Cerebellar nuclear complex (tissue), 1 donor: ENCODE measurements at places on chromosomes 11 and 22.

DNA sequence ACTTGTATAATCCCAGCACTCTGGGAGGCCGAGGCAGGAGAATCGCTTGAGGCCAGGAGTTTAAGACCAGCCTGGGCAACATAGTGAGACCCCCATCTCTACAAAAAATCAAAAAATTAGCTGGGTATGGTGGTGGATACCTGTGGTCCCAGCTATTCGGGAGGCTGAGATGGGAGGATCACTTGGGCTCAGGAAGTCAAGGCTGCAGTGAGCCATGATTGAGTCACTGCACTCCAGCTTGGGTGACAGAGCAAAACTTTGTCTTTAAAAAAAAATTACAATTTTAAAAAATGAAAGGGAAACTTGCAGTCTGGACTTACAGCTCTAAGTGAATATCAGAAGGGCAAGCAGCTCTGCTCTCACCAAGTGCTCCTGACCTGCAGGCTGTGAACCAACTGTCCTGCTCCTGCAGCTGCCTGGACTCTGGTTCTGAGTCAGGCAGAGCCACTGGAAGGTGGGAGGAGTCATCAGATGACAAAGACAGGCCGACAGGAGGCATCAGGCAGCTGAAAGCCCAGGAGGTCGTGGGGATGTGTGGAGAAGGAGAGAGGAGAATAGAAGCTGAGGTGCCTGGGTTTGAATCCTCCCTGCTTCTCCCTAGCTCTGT lies 9.6 kb downstream of the SMTNL1 start:
- no peak for DNase-seq

DNA sequence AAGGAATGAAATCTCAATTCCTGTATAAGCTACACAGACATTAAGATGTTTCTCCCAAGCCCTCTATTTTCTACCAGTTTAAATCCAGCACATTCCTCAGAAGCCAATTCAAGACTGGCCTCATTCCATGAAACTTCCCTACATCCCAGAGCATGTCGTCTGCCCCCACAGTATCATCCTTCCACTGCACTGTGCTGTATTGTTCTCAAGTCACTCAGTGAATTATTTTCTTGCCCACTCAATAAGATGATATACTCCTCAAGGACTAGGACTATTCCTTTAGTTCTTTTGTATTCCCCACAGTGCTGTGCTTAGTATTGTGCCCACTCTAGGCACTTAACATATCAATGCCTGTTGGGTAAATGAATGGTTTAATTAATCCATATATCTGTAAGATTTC lies 203.1 kb upstream of the BLID start:
- no peak for DNase-seq

- no peak for DNase-seq
These were observed 100.6 kb downstream of the ST3GAL4 start for GRCh38 chr11:126456089-126456488.

GRCh38 chr11:119365071-119365591 lies 16.4 kb downstream of the USP2 start:
- no peak for DNase-seq

DNA sequence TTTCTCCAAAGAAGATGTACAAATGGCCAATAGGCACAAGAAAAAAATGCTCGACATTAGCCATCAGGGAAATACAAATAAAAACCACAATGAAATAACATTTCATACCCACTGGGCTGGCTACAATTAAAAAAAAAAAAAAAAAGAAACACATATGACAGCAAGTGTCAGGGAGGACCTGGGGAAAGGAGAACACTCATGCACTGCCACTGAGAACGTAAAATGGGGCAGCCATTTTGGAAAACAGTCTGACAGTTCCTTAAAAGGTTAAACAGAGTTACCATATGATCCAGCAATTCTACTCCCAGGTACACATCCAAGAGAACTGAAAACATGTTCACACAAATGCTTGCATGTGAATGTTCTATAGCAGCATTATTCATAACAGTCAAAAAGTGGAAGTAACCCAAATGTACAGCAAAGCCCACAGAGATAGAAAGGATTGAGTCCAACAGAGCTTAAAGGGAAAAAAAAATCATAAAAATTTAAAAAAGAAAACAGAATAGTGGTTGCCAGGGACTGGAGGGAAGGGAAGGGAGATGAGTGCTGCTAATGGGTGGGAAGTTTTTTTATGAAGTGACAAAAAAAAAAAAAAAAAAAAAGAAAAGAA lies 48.4 kb upstream of the CYP2D6 start:
- DNase-seq, result no peak

GRCh38 chr11:120547811-120548681 lies 36.5 kb downstream of the GRIK4 start:
- DNase-seq, result no peak

DNA sequence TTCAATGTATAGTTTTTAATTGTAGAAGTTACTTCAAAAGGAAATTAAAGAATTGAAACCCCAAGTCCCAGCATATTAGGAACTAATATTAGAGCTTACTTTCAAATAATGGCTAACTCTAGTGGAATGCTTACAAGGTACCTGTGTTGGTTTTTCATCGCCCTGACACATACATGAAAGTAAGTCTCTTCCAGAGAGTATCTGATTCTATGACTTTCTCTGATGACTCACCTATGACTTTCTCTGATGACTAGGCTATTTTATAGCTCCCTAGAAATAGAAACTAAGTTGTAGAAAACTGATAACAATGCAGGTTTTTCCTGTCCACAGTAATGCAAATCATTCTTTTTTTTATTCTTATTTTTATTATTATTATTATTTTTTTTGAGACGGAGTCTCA lies 33.6 kb upstream of the MMP7 start:
- no peak for DNase-seq

GRCh38 chr11:128693416-128693712 lies 508 bp upstream of the FLI1 start:
- no peak for DNase-seq

GRCh38 chr11:133343951-133344350 lies 188.3 kb downstream of the OPCML start:
- no peak for DNase-seq

DNA sequence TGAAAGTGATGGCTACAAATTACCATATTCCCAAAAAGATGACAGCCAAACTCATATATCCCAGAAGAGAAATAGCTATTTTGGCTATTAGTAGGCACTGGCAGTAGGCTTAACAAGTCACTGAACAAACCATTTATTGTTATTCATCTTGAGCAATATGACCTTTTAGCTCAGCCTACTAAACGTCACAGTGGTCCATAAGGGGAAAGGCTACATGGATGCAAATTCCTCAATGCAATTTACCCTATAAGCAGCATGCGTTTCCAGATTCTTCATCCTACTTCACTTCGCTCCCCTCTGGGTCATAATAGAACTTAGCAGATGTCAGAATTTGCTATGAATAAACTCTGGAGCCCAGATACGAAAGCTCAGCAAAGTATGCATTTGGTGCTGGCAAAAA lies 114.0 kb downstream of the SIK3 start:
- DNase-seq, result no peak

DNA sequence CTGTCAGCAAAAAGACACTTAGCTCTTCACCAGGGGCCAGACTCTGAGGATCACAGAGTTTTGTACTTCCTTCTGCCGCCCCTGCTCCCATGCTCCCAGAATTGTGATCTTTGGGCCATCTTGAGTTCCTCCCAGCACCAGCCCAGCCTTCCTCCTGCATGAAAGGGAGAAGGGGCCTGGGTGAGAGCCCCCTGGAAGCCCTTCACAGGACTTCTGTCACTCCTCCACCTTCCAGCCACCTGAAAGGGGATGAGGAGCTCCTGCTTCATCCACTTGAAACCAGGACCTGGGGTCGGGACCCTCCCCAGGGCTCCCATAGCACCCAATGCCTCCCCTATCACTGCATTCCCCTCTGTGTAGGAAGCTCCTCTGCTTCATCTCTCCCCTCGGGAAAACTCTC lies 174.2 kb downstream of the BUD13 start:
- no peak for DNase-seq

DNA sequence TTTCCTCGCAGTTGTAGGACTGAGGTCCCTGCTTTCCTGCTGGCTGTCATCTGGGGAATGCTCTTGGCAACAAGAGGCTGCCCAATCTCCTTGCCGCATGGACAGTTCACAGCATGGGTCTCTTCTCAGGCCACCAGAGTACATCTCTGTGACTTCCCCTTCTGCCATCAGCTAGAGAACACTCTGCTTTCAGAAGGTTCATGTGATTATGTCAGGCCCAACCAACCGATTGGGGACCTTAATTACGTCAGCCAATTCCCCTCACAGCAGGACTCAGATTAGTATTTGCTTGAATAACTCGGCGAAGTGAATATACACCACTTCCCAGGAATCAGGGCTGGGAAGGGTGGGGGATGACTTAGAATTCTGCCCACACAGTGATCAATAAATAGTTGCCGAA lies 61.9 kb upstream of the CSNK2A3 start:
- DNase-seq, result no peak

- no peak for DNase-seq
These were observed 59.3 kb downstream of the ENDOD1 start for GRCh38 chr11:95148938-95149337.

GRCh38 chr11:1908618-1909017 lies 10.9 kb upstream of the TNNT3 start:
- DNase-seq, result no peak

- DNase-seq, result no peak
These were observed 88.8 kb upstream of the THY1 start for GRCh38 chr11:119511614-119512306.

DNA sequence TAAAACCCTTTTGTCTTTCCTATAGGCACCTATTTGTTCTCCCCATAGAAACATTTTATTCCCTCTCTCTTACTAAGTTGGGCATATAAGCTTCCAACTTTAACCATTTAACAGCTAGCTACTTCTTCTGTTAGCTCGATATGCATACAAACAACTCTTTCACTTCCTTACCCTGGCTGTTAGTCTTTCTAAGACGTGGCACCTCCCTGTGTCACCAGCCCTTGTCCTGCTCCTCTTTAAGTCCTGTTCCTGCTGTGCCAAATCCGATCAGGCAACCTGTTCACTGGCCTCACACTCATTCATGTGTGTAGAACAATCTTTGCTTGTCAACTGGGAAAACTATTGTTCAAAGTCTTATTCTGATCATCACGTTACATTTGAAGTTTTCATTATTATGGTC lies 1376.1 kb upstream of the TENM4 start:
- no peak for DNase-seq

DNA sequence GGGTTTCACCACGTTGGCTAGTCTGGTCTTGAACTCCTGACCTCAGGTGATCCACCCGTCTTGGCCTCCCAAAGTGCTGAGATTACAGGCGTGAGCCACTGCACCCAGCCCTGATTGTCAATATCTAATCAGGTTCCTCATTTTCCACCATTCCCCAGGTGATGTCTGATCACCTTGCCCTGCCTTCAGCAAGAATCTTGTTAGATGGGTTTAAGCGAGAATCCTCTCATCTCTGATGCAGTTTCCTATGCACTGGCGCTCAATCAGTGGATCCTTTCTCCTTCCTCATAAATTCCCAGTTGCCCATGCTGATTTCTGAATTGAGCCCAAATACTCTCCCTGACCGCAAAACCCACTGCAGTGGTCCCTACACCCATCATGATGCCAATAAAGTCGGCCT lies 664 bp upstream of the ZC3H7B start:
- DNase-seq, result no peak

- no peak for DNase-seq
These were observed 28.6 kb downstream of the LRP5 start for GRCh38 chr11:68340784-68341556.

DNA sequence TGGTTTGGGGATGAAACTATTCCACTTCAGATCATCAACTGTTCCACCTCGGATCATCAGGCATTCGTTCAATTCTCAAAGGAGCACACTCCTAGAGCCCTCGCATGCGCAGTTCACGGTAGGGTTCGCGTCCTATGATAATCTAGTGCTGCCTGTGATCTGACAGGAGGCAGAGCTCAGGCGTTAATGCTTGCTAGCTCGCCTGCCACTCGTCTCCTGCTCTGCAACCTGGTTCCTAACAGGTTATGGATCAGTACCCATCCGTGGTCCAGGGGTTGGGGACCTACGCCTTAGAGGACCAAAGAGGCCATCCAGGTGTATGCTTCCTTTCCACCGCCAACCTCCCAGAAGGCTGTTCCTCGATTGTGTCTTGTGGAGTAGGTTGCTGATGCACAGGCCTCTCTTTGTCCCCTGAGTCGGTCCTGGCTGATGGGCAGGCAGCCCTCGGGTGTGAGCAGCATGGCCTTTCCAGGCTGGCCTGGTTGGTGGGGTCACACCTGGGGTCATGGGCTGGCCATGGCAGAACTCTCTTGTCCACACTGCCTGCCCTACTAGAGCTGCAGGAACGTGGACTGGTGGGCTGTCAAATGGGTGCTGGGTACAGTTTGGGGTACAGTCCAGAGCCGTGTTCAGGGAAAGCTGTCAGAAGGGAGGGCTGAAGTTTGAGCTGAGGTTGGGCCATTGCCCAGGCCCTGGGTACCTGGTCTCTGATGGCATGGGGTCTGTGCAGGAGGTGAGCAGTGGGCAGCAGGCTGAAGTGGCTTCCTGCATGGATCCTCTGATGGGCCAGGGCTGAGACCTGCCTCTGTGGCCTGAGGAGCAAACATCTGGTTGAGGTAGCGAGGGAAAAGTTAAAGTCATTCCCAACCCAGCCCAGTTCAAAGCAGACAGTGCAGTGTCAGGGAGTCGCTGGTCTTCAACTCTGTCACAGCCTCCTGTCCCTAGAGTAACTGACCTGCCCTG lies 11.1 kb downstream of the PRDM11 start:
- DNase-seq, result no peak

GRCh38 chr11:61911701-61912529 lies 5.5 kb downstream of the RAB3IL1 start:
- DNase-seq, result no peak

- DNase-seq, result no peak
These were observed 39.1 kb upstream of the LIPT2 start for GRCh38 chr11:74532501-74533246.

- DNase-seq, result no peak
These were observed 25.8 kb downstream of the YDJC start for GRCh38 chr22:21603973-21604372.

DNA sequence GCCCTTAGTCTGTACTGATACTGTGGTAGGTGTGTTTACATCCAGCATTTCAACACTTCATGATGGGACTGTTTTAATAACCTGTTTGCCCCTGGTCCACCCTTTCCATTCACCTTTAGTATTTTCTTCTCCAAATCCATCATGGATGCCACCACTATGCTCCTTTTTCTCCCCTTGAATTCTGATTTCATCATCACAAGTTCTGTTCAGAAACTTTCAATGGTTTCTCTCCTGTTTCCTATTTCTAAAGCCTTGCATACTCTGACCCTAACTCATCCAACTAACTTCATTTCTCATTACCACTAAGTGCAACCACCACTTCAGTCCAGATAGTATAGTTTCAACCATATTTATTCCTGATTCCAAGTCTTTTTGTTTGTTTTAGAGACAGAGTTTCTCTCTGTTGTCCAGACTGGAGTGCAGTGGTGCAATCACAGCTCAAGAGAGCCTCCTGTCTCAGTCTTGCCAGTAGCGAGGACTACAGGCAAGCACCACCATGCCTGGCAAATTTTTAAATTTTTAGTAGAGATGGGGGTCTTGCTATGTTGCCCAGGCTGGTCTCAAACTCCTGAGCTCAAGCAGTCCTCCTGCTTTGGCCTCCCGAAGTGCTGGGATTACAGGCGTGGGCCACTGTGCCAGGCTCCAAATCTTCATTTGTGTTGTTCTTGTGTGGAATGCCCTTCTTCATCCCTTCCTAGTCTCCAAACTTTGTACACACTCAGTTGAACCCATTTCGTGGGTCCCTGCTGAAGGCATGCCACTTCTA lies 1.2 kb upstream of the LIN7C start:
- DNase-seq, result no peak
